ENCODE measurements at places on chromosomes 4 and X.

DNA sequence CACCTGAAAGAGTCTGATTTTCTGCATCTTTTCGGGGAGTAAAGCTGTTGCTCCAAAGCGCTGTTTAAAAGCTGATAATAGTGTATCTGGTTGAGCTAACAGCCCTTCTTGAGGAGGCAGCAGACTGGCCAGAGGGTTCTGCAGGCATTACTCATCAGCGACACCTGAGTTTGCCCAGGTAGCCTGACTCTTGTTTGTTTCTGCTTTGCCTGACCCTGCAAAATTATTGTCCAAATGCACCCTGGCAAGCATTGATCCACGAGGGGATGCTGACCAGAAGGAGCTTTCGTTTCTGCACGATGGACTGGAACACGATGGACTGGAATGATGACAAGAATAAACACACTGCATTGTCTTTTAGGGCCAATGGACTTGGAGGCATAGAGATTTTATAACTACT lies 6.2 kb downstream of the CD99 start:
- DNase-seq = no peak

GRCh38 chr4:188818300-188818699 lies 679.1 kb downstream of the TRIML1 start:
- no peak for DNase-seq

DNA sequence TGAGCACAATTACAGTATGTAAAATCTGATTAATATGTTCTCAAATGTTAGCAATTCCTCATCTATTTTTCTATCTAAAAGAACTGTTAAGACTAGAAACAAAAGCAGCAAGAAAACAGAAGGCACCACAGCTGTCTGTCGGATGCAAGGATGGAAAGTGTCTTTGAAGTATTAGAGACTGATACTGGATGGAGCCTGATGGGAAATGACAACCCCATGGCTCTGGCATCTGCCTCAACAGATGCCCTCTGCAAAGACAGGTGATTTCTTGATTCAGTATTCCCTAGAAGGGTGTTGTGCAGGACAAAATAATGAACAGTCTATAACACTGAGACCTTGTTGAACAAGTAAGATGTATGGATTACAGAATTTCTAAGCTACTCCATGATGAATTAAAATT lies 19.7 kb downstream of the LRCH2 start:
- no peak for DNase-seq

DNA sequence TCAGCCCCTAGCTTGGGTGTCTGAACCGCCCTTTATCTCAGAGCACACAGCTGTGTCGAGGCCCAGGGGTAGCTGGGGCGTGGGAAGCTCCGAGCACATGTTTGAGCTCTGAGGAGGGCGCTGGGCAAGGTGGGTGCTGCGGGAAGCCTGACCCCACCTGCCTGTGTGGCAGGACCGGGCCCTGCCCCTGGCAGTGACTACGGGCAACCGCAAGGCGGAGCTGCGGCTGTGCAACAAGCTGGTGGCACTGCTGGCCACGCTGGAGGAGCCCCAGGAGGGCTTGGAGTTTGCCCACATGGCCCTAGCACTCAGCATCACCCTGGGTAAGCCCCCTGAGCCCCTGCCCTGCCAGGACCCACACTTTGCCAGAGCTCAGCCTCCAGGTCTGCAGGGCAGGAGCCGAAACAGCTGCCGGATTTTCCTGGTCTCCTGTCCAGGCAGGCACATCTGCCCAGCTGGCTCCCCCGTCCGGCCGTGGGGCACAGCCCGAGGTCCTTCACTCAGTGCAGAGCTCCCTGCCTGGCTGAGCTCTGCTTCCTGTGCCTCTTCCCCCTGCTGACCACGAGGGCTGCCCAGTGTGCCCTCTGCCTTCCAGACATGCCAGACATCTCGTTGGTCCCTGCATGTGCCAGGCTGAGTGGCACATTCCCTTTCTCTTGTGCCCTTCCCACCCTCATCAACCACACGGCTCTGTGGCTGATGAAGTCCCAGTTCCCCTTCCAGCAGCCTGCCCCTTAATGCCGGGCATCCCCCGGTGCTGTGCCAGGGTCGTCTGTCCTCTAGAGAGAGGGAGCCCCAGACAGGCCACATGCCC lies 33.2 kb upstream of the HTRA3 start:
- DNase-seq = no peak

DNA sequence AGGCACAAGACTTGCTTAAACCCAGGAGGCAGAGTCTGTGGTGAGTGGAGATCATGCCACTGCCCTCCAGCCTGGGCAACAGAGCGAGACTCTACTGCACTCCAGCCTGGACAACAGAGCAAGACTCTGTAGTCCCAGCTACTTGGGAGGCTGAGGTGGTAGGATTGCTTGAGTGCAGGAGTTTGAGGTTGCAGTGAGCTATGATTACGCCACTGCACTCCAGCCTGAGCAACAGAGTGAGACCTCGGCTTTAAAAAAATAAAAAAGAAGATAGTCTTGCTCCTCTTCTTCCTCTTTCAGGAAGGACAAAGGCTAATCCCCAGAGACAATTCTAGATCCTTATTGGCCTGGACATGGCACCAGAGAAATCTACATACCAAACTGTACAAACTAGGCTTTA lies 5.7 kb upstream of the PPEF2 start:
- DNase-seq = no peak

DNA sequence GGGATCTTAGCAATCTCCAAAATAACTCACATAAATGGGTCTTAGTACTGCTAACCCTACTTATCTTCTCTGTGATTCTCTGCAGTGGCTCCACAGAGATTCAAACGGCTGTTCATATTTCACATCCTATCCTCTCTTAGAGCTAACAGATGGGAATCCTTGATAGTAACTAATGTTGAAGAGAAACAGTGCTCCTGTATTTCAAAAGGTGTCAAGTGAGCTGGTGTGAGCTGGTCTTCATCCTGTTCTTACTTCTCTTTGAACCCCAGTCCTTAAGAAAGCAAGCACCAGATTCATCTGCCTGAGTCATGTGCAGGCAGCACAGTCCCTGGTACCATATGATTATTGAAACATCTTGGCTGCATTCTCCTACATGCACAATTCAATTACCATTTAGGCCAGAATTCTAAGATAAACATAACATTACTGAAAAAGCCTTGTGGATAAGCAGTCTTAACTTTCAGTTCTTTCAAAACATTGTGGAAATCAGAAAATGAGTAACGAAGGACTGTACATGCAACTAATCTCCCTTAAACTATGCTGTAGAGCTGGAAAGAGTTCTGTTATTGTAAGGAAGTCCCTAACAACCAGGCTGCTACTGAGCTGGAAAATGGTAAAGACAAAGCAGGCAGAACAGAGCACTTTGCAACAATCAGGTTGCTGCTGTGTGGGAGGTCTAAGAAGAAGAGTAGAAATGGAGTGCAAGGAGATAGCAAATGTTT lies 153.1 kb downstream of the NPNT start:
- DNase-seq = no peak

DNA sequence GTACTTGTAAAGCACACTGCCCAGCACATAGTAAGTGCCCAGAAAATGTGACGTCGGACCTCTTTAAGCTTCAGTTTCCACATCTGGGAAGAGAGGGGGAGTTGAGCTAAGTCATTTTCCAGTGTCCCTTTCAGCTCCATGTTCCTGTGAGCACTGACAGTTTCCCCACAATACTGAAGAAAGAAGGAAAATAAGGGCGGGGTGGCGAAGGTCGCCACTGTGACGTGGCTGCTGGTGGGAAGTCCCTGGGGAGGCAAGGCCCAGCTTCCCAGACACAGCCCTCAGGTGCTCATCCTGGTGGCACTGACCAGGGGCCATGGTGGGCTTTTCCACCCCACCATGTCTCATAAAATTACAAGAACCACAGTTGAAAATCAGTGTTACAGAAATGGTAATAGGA lies 121.8 kb downstream of the PTTG2 start:
- no peak for DNase-seq

GRCh38 chrX:153627675-153628111 lies 19.3 kb upstream of the DUSP9 start:
- DNase-seq = no peak
